ENCODE measurements at places on chromosomes 11 and 22.

DNA sequence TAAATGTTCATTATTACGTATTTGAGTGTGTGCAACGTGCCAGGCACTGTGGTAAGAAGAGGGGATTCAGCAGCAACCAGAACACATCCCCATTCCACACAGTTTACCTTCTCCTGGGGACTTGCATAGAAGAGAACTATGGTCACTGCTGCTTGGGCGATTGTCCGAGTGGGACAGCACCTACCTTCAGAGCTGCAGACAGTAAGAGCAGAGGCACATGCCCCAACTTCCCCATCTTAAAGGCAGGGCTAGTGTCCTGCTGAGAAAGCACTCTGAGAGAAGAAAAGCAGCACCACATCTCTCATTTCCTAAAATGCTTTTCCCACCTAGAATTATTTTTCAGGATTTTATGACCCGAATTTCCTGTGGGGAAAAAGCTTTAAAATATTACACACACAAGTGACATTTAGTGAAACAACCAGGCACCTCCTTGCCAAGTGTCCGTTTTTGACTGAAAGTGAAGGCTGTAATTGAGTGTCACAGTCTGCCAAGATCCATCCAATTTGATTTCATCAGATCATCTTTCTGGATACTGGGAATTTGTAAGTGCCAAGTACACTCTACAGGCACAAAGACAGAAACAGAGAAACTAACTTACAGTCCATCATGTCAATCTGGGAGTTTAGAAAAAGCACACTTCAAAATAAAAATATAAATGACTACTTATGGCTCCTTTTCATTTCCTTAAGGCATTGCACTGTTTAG, 24.6 kb downstream of the TRAF6 start:
- DNase-seq: no peak

DNA sequence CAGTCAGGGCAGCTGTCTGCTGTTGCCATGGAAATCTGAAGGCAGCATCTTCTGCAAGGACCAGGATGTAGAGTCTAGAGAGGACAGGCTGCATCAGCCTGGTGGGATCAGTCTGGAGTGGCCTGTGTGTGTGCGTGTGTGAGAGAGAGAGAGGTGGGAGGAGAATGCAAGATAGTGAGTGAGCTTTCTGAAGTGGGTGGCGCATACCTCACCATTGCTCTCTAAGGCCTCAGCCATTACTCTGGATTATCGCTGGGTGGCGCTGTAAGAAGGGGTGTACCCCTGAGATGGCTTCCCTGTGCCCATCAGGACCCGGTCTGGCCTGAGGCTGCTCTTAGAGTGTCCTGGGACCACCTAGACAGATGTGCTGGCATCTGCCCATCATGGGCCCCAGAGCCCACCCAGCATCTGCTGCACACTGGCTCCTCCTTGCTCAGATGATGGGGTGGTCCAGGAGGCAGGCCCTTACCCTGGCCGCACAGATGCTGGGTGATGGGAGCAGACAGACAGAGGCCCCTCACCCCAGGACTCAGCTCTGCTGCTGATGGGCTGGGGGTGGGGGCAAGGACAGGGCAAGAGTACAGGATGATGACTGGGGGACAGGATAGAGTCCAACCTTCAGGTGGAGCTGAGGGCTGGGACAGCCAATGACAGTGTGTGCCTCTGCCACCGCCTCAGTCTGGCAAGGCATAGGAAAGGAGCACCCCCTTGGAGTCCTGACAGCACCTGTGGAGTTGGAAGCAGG, 25.7 kb upstream of the TUB start:
- no peak for DNase-seq

GRCh38 chr11:60305906-60306619, 21.0 kb upstream of the MS4A6E start:
- DNase-seq: no peak

GRCh38 chr11:82722231-82722630, 11.4 kb downstream of the FAM181B start:
- DNase-seq: peak; percentile 54

- no peak for DNase-seq
These were observed 40.4 kb downstream of the SMIM38 start for GRCh38 chr11:69195824-69196782.

DNA sequence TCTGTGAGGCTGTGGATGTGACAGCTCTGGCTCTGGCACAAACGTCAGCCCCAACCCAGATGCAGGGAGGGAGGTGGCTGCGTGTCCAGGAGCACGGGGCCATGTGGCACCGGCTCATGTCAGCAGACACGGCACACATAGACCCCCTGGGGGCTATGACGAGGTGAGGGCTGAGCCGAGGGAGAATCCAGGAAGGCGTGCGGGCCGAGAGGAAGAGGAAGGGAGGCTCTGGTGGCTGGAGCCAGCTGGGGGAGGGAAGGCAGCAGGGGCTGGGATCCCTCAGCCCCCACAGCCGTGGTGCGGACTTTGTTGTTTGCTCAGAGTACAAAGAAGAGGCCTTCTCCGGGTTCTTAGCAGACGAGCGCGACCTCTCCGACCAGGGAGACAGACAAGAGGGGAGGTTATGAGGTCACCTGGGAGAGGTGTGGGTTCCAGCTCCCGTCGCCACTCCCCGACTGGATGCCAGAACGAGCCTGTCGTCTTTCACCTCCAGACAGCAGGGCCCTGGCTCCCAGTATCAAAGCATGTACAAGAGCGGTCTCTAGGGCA, 46.1 kb downstream of the CDKN1C start:
- DNase-seq: no peak

Measured in adipocyte (in vitro differentiated cells).